ENCODE measurements at places on chromosomes 2 and 18.

DNA sequence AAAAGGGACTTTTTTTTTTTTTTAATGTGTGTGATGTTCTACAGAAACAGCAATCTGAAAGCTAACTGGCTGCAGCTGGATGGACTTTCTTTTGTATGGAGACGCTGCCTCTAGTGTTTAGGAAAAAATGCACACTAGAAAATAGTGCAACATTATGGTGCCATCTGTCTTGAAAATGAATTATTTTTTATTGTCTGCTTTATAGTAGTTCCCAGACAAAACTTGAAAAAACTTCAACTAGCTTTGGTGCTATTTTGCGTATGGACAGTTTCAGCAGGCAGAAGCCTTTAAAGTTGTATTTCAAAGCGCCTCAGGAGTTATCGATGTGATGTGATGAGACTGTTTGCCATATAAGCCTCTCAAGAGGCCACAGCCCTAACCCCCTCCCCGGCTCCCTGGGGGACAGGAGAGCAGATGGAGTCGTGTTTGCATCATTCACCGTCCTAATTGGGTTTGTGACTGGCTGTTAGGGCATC, 86.9 kb downstream of the LTBP1 start:
- no peak for DNase-seq

- DNase-seq, result no peak
Observed at GRCh38 chr2:3986063-3986462, 282.7 kb downstream of the DCDC2C start.

- DNase-seq, result no peak
Observed at GRCh38 chr2:233084488-233084887, 24.3 kb downstream of the INPP5D start.

GRCh38 chr2:14735696-14736095, 103.2 kb downstream of the LRATD1 start:
- no peak for DNase-seq

- no peak for DNase-seq
Observed at GRCh38 chr2:137117385-137117784, 352.0 kb downstream of the THSD7B start.

GRCh38 chr2:113755835-113756354, 547 bp downstream of the SLC35F5 start:
- DNase-seq, result no peak

GRCh38 chr18:72822202-72822601, 45.6 kb downstream of the NETO1 start:
- DNase-seq, result no peak

GRCh38 chr2:200081236-200081635, 125.9 kb downstream of the MAIP1 start:
- no peak for DNase-seq

- no peak for DNase-seq
Observed at GRCh38 chr18:2587788-2588187, 16.4 kb downstream of the NDC80 start.

DNA sequence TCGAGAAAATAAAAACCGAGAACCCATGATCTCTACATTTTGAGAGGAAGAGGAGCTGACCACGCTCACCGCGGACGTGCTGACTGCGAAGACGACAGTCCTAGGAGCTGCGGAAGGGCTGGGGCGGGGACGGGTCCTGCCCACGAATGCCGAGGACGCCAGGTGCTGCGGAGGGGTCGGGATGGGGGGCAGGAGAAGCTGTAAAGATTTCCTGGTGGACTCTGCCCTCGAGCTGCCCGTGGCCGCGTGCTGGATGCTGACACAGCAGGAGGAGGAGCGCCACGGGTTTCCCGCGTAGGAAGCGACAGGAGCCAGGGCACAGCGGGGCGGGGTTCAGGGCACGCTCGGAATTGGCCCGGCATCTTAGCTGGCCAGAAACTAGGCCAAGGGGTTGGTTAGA, 22.2 kb downstream of the ZSCAN30 start:
- DNase-seq, result no peak

DNA sequence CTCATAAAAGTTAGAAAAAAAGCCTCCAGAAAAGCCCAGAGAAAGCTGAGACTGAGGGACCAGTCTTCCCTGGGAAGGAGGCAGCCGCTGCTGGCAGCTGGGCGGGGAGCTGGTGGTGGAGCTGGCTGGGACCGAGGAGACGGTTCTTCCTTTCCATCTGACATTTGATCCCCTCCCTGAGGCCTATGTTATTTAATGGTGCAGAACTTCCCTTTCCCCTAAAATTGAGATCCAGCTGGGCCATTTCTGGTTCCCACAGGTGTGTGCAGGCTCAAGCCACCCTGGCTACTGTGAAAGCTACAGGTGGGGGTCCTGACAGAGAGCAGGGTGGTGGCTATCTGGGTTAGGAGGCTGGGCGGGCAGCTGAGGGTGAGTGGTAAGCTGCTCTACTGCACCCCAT, 81.5 kb upstream of the FZD7 start:
- no peak for DNase-seq

- DNase-seq, result no peak
Observed at GRCh38 chr18:77702686-77703085, 453.0 kb downstream of the GALR1 start.

DNA sequence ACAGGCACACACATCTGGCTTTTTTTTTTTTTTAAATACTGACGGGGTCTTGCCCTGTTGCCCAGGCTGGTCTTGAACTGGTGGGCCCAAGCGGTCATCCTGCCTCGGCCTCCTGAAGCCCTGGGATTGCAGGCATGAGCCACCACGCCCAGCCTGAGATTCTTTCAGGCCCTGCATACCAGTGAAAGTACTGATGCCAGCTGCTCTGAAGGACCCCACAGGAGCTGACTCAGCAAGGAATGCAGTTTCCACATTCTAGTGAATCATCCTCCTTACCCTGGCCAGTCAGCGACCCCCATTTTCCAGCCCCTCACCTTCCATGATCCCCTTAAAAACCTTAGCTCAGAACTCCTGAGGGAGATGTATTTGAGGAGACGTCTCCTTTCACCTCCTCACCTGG, 5.8 kb upstream of the DTYMK start:
- DNase-seq, result no peak

- no peak for DNase-seq
Observed at GRCh38 chr2:234705108-234705507, 208.2 kb upstream of the ARL4C start.

DNA sequence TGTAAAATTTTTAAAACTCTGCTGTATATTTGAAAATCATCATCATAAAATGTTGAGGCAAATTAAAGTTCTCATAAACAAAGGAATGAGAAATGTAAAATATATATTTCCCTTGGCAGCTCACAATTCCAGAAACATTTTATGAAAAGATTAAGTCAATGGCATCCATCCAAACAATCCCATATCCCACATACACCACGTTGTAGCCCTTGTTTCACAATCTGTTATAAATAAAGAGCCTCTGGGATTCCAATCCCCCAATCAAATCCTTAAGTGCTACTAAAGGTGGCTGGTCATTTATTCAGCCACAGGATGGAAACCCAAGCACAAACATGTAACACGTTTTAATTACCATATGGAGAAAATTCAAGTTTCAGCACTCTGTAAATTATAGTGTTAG, 51.7 kb downstream of the GFPT1 start:
- DNase-seq, result no peak

- no peak for DNase-seq
Observed at GRCh38 chr2:236816197-236817170, 246.9 kb downstream of the ACKR3 start.

GRCh38 chr2:149799013-149799705, 211.6 kb upstream of the MMADHC start:
- DNase-seq, result no peak

GRCh38 chr18:44599412-44599811, 81.3 kb upstream of the SETBP1 start:
- DNase-seq, result no peak
